Adrenal gland (tissue), 19 donors: ENCODE measurements at places on chromosomes 1 and 21. TPM values are rescaled to one million over a fixed set of nuclear protein-coding genes. Genes with fewer than 3 reads are reported as not detected.

MIXL1 gene
- not detected for total RNA-seq

DNA sequence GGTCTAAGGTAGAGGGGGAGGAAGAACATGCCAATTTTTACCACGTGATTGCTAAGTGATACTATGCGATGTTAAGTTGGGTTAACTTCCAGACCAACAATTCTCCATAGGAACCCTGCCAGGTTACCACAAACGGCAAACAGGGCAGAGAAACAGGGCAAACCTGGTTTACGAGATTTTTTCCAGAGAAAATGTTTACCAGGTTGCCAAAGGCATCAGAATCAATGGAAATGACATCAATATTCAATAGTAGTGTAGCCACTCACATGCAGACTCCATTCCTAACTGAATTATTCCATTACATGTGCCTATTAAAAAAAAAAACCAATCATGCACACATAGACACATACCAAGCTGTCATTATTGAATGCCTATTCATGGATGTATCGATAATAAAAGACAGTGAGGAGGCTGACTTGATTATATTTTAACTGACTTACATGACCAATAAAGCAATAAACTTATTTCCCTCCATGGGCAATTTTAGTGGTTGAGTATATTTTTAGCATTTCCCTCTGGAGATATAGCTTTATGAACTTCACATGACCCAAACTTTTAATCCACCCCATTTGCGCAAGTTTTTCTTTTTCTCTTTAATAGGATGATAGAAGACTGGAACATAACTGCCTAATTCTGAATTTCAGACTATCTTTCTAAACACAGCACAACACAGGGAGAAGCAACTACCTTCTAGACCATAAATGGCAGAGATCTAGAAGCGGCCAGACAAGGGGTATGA, 40.5 kb upstream of the KCNE1 start:
- no peak for DNase-seq

GRCh38 chr1:200896531-200897196, 2.0 kb downstream of the INAVA start:
- DNase-seq = no peak

- DNase-seq = no peak
Observed at GRCh38 chr1:21491488-21492355, 17.5 kb upstream of the ALPL start.

DNA sequence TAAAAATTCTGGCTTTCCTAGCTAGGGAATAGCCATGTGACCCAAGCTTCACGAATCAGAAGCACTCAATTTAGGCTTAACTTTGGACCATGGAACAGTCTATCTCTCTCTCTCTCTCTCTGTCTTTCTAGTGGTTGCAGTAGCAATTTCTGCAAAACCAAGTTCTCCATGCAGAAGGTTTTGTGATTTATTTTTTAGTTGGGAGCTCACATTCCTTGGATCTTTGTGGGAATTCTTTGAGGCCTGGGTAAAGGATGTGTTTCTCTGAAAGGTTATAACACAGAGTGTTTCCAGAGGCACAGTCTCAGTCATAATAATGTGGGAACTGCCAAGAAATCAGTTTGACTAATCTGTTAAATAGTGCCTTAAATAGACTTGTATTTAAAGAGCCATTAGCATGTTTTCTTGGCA, 112.3 kb upstream of the COL11A1 start:
- DNase-seq = no peak
